ENCODE measurements at places on chromosomes 3 and 15.

- no peak for DNase-seq
Observed at GRCh38 chr3:177517906-177518305, 320.6 kb upstream of the TBL1XR1 start.

- DNase-seq, result no peak
Observed at GRCh38 chr3:106329521-106329920, 460.7 kb upstream of the CBLB start.

GRCh38 chr3:183129243-183129642 lies 29.9 kb upstream of the MCCC1 start:
- DNase-seq, result no peak

GRCh38 chr15:90886291-90886614 lies 1.9 kb downstream of the FES start:
- DNase-seq, result no peak

DNA sequence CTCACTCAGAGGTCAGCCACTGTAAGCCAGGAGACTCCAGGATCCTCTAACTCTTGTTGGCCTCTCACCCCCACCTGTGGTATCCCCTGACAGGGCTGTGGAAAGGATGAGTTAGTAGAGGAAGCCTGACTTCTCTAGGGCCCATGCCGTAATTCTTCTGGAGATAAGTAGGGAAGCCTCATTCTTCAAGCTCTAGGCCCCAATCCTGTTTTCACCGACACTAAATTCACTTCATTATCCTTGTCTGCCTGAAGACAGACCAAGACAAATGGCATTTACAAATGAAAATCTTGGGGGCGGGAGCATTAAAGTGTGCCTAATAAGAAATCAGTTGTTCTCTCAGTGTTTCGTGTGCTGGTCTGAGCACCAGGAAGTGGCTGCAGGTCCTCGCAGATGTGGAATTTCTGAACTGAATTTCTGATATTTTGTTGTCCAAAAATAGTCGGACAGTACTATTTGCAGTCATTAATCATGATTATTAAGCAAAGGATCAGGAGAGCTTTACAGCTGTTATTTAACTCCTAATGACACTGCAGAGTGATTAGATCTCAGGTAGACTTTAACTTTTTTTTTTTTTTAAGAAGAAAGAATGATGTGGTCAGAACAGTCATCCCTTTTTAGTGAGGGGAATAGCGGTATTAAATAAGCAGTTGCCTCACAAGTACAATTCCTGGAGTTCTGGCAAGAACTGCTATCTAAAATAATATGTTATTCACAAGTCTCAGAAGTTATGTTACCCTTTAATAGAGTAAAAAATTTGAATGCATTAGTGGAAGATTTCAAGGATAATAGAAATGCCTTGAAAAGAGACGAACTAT lies 58.4 kb downstream of the RBMS3 start:
- no peak for DNase-seq

GRCh38 chr3:55637906-55638638 lies 151.0 kb upstream of the WNT5A start:
- no peak for DNase-seq

DNA sequence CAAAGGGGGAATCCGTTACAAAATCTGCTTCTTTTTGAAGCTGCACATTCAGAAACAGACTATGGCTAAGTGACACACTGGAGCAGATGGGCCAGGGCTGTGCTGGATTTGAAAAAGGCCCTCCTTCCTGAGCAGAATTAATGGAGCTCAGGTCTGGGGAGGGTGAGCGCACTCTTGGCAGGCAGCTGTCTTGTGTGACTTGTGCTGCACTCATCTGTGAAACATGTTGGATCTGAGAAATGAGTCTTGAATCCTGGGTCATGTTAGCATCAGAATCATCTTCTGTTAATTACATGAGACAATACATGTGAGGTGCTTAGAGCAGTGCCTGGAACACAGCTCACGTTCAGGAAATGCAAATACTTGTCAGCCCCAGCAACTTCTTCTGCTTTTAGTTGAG lies 219.6 kb downstream of the THSD4 start:
- DNase-seq, result no peak
